ENCODE measurements at places on chromosomes 16 and 17. TPM values are rescaled to one million over a fixed set of nuclear protein-coding genes. Genes with fewer than 3 reads are reported as not detected.

The COQ7 gene
- 14.8 TPM for total RNA-seq

The CALB2 gene
- total RNA-seq: not detected

The SLFN12L gene
- total RNA-seq: 109 TPM

The PRSS8 gene
- not detected for total RNA-seq

The ASGR2 gene
- not detected for total RNA-seq

The TBC1D26 gene
- 0.25 TPM for total RNA-seq

The ARL5C gene
- total RNA-seq: not detected

The NOL11 gene
- 60.7 TPM for total RNA-seq

The NPIPB13 gene
- total RNA-seq: 10.8 TPM

The KRTAP16-1 gene
- not detected for total RNA-seq

The ALOX12B gene
- total RNA-seq: not detected

The MSLN gene
- total RNA-seq: not detected

The COPZ2 gene
- 4.7 TPM for total RNA-seq

The HSPB9 gene
- total RNA-seq: not detected

The NPIPA2 gene
- total RNA-seq: 2.1 TPM

The DDX52 gene
- 34.7 TPM for total RNA-seq

The ADORA2B gene
- 0.12 TPM for total RNA-seq

The GNAO1 gene
- total RNA-seq: 1.7 TPM

The SCGB1C2 gene
- total RNA-seq: not detected

The KRTAP9-2 gene
- not detected for total RNA-seq

The APOBR gene
- 12.7 TPM for total RNA-seq

The RPAIN gene
- total RNA-seq: 54.1 TPM

The CWC25 gene
- 37.1 TPM for total RNA-seq

The ZNF629 gene
- total RNA-seq: 2.1 TPM

The ERN1 gene
- total RNA-seq: 139 TPM

The GPR142 gene
- total RNA-seq: not detected

The DHRS13 gene
- total RNA-seq: 26.1 TPM

The KAT7 gene
- 89.8 TPM for total RNA-seq

The SGCA gene
- 1.0 TPM for total RNA-seq

The CTRB2 gene
- total RNA-seq: not detected

The SPN gene
- 381 TPM for total RNA-seq

The FBXW10 gene
- total RNA-seq: 0.22 TPM

The ITGA2B gene
- 0.95 TPM for total RNA-seq

The RGS11 gene
- total RNA-seq: 0.27 TPM

The UTS2R gene
- not detected for total RNA-seq

The MMP15 gene
- total RNA-seq: 0.68 TPM

The RHBDF1 gene
- not detected for total RNA-seq

The VMO1 gene
- total RNA-seq: not detected

The ABCA8 gene
- total RNA-seq: not detected

The ZPBP2 gene
- 0.22 TPM for total RNA-seq

The LUC7L3 gene
- 116 TPM for total RNA-seq

The STX1B gene
- 1.5 TPM for total RNA-seq

The TTYH2 gene
- total RNA-seq: 11.0 TPM

The NEURL4 gene
- 37.7 TPM for total RNA-seq

The KRTAP4-9 gene
- not detected for total RNA-seq
